ENCODE measurements at places on chromosomes 12 and 14.

DNA sequence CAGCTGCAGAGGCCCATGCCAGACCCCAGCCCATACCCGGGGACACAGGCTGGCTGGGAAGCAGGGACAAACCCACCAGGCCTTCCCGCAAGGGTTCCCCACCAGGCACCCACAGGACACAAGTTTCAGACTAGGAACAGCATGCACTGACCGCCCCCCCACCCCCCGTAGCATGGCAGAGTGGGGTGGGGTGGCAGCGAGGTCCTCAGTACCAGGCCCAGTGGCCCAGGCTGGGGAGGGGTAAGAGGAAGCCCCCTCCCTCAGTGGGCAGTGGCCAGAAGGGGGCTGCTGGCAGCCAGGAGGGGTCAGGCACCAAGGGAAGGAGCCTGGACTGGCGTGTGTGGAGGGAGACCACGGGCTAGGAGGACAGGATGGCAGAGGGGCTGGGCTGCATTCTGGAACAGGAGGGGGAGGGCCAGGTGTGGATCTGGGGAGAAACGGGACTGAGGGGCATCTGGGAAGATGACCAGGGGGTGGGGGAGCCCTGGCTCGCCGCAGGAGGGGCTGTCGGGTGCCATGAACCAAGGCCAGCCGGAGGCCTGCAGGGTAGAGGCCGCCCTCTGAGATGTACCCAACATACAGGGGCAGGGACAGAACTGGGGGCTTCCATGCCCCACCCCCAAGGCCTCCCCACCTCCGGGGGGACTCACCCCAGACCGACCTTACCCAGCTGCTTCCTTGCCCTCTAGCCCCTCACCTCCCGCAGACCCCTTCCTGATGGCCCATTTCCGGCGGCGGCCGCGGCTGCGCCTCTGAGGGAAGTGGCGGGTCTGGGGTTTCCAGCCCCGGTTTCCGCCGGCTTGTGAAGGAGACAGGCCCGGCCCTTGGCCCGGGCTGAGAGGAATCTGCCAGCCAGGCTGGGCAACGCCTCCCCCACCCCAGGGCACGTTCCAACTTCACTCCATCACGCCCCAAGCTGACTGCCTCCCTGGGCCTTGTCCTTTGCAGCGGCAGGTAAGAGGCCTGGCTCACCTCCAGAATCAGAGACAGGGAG lies 5.6 kb upstream of the JAG2 start:
- no peak for DNase-seq

DNA sequence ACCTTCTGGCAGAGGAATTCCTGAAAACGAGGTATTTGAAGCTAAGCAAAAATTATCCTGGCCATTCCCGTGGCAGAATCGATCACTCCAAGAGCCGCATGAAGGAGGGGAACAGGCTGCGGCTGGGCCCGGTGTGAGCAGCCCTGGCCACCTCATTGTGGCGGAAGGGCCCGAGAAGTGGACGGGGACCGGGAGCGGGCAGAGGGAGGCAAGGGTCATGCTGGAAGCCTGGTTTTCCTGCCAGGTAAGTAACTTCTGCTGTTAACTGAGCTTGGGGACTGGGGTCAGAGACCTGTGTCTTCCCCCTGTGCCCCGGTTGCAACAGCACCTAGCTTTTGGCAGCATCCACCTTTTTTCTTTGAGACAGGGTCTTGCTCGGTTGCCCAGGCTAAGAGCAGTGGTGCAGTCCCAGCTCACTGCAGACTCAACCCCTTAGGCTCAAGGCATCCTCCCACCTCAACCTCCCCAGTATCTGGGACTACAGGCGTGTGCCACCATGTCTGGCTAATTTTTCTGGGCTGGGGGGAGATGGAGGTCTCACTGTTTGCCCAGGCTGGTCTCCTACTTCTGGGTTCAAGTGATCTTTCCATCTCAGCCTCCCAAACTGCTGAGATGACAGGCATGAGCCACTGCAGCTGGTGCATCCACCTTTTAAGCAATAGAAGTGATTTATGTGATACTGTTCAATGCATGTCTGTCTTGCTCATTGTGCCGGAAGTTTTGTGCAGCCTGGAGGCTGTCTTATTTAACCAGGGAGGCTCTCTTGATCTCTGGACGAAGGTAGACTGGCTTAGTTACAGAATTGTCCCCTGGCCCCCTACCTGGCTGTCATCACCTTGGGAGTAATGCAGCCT lies 174.0 kb upstream of the MYL2 start:
- DNase-seq: no peak

DNA sequence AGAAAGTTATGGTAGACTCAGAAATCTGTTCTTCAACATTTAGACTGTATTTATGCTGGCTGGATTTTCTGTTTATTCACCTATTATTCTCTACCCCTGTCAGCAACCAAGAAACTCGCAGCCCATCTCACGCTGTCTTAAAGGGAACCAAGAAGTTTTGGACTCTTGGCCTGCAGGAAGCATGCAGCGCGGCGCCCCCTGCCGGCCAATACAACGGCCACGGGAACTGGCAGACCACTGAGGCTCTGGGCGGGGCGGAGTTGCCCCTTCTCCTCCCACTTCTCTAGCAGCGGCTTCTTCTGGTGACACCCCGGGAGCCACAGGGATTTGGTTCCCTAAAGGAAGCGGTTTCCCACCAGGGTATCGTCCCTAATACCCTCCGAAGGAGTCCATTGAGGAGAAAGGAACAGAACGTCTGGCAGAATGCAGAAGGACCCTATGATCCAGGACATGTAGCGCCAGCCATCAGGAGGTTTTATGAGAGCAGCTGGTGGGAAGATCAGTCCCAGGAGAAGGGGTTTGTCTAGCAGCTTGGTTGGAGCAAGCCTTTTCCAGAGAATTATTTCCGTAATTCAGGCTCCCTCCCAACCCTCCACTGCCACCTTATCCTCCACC lies 21.0 kb upstream of the RNASE2 start:
- DNase-seq: peak; percentile 9

DNA sequence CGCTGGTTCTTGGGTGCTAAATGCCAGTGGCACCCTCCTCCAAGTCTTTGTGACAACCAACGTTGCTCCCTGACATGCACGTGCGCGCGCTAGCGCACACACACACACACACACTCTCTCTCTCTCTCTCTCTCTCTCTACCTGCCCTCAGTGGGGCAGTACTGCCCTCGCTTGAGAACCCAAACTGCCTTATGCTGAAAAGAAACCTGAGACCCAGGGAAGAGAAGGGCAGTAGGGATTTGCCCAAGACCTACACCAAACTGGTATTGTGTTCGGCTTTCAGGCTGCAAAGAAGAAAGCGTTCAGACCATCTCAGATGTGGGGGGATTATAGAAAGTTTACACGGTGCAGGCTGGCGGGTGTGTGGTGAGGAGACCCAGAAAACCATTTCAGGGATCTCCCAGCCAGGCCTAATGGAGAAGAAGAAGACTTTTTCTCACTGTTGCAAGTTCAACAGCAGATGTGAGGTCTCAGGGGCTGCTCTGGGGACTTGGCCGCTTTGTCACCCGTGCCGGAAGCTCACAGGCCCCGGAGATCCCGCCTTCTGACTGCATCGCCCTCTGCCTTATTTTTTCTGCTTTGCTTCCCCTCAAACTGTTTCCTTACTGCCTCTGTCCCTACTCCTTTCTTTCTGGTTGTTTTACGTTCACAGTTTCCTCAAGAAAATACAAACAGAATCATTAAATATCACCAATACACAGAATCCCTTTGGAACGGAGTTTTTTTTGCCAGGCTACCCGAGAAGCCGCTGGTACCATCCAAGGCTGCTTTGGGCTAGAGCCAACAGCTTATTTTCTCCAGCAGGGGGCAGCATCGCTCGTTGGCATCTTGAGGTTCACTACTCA lies 82.4 kb downstream of the PPM1A start:
- peak; percentile 96 for DNase-seq

DNA sequence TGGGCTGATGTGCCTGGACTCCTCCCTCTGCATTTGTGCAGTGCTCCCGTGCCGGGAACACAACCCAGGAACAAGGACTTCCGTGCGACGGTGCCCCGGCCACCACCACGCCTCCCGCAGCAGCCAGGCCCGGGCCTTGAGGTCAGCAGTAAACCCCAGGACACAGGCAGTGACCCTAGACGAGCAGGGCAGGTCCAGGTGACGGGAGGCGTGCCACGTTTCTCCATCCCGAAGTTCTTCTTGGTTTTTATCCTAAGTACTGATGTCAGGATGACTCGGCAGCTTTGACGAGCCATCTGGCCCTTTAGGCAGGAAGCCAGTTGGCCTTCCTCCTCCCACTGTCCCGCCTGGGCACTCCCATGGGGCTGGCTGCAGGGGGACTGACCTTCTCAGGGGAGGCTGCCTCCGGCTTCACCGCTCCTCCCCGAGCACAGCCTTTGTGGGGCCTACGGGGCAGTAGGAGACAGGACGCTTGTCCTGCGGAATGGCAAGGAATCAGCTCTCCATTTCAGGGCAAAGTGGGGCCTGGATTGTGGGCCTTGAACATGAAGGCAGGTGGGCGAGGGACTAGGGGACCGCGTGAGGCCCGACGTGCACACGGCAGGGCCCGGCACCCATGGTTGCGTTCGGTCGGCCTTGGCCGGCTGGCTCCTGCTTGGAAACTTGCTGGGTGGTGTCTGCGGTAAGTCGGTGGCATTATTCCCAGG lies 94.1 kb downstream of the FBXL14 start:
- peak; percentile 49 for DNase-seq

DNA sequence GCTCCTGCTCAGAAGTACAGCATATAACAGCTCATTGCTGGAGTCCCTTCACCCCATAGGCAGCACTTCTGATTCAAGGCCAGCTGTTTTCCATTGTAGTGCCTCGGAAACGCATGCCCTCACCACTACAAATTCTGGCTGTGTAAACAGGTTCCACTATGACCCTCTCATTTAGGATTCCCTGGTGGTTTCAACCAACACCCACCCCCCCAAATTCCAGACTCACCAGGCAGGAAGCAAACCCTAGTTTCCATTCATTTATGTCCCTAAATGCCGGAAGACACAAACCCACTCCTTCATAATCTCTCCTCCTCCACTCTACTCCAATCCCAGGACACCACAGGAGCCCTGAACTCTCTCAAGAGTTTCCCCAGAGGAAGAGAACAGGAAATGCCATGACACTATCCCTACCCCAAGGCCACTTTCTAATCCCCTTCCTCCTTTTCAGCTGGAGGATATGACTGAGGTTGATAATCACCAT lies 75.9 kb upstream of the TMPO start:
- DNase-seq: no peak

GRCh38 chr14:58571769-58572472 lies 65.8 kb upstream of the DACT1 start:
- peak; percentile 68 for DNase-seq

DNA sequence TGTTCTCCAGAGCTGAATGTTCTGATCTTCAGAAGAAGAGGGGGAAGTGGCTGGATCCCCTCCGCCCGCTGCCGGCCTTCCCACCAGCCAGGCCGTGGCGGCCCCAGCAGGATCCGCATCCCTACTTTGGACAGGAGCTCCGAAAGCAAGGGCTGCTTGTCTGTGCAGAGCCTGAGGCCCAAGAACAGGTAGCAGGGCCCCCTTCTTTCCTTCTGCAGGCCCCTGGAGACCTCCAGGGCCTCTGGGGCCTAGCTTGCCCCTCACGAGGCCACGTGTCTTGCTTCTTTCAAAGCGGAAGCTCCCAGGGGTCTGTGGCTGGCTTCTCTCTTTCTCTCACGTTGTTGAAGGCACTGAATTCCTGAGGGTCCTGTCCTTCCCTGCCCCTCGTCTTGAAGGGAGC lies 13.2 kb downstream of the PGF start:
- DNase-seq: no peak

GRCh38 chr12:104974626-104975290 lies 11.4 kb upstream of the NOPCHAP1 start:
- peak; percentile 93 for DNase-seq

DNA sequence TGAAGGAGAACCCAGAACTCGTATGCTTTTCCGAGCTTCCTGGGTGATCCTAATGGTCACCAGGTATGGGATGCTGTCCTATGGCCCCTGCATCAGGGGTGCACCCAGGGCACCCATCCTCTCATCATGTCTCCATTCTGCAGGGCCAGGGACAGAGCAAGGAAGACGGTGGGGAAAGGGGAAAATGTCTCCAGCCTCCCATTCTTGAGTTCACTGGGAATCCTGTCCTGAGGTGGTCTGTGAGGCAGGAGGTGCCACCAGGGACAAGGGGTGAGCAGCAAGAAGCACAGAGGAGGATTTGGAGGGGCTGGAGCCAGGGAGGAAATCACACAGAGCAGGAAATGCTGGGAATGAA lies 14.9 kb upstream of the SLC6A12 start:
- no peak for DNase-seq
